ENCODE measurements at places on chromosomes 4 and X.

- DNase-seq = no peak
These were observed 63.3 kb upstream of the ANXA10 start for GRCh38 chr4:168028970-168029597.

GRCh38 chrX:118143578-118143977 lies 27.0 kb upstream of the KLHL13 start:
- DNase-seq = no peak

- DNase-seq = no peak
These were observed 13.2 kb downstream of the C4orf54 start for GRCh38 chr4:99644453-99644852.

- DNase-seq = no peak
These were observed 1444.0 kb downstream of the PCDH18 start for GRCh38 chr4:136088211-136088867.

DNA sequence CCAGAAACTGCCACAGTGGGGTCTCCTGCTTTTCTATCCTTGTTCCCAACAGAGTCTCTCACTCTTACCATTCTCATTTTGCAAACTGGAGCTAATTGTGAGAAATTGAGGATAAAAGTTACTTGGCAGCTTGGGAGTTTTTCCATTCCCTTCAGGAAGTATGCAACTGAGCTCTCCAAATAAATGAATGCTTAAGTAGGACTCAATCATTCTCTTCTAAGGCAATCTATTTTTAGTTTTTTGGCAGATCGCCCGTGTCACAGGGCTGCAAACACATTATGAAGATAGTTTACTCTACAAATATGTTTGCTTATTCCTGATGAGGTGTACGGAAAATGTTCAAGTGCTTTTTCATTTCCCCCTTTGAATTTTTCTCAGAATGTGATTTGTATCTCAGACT lies 5.3 kb downstream of the ASB11 start:
- DNase-seq = no peak

DNA sequence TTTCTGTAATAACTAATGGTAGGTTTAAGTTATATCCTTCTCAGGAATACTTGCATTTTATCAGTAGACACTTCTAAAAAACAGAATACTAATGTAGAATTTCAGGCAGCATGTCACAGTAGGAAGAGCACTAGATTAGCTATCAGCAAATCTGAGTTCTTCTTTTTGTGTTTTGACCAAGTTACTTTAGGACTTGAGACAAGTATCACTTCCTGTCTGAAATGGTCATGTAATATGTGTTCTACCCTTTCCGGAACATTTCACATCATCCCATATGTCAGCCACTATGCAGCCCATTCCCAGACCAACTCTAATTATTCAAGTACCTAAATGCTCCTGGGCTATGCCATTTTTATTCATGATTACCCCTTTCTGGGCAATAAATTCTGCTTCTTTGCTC lies 401.8 kb upstream of the RPS6KA3 start:
- no peak for DNase-seq

DNA sequence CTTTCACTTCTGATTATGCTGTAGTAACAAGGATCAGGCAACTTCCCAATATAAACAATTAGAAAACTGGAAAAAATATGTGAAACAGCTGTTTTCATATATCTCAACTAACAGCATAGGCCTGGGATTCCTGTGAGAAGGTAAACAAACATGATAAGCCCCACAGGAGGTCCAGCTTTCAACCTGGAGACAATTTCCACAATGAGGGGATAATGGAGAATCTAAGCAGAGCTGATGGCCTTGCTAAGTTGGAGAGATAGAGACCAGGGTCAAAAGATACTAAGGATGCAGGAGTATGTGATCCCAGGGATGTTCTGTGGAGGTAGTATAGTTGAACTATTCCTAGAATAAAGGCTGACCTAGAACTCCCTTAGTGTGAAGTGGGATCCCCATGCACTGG lies 452.3 kb upstream of the ACTRT1 start:
- DNase-seq = no peak

DNA sequence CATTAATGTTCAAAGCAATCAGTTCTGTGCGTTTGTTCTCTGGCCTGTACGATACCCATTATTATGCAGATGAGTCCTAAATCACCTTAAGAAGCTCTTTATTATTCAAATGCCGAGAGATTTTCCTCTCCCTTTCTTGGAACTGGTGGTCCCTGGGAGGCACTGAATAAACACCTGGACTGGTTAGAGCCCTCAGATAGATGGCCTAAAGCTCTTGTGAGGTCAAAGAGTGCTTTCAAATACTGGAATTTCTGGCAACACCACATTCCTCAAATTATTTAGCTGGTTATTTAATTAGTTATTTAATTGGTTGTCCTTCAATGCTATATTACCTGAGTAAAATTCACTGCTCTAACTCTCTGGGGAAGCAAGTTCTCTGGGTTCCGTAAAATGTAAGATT lies 3.0 kb downstream of the ARHGEF38 start:
- peak; percentile 30 for DNase-seq

DNA sequence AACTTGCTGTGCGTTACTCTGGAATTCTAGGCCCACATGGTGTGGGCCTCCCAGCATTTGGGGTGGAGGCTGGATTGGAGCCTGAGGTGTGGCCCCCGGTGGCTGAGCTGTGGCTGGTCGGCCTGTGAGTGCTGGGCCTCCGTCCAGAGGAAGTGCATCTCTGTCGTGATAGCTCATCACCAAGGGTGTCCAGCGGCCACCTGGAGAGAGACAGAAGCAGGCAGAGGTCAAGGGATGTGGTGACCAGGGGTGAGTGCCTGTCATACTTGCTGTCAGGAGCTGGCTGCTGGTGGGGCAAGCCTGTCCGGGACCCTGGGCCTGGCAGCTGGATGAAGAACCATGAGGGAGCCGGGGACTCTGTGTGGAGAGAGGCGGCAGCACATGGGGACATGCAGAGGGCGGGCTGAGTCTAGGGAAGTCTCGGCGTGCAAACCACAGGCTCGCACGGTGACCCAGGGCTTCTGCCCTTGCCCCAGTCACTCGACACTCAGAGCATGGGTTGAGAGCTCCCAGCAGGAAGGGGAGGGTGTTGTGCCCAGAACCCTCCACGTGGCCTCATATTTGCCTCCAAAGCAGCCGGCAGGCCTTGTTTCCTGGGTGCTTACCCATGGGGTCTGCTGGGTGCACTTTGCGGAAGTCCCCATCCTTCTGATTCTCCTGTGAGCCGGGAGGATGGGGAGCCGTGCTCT lies 6.2 kb downstream of the SORCS2 start:
- DNase-seq = no peak

DNA sequence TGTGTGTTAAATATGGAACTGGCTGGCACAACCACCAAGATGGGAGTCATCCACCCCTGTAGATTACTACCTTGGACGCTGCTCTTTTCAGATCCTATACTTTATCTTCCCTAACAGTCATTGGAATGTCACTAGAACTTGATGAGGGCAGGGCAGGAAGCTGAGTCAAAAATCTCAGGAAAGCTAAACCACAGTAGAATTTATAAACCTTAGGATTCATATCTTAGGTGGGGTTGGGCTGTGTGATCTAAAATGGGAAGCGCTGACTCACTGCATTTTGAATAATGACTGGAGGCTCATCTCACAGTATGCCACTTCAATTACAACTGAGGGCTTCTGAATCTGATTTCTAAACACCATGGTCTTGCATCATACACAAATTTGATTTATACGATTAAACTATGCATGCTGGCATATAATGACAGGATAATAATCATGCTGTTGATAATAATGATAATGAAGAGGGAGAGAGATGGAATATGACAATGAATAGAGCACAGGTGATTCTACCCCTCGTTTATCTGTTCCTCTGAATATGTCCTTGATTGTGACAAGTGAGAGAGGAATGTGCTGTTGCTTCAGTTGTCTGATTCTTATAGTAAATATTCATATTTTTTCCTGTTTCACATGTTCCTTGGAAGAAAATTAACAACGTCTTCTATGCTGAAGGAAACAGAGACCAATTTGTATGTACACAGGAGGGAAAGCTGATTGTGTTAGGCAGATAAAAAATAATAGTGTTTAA lies 270.3 kb upstream of the HS3ST1 start:
- DNase-seq = no peak

GRCh38 chr4:100828364-100828763 lies 310.5 kb upstream of the EMCN start:
- no peak for DNase-seq

DNA sequence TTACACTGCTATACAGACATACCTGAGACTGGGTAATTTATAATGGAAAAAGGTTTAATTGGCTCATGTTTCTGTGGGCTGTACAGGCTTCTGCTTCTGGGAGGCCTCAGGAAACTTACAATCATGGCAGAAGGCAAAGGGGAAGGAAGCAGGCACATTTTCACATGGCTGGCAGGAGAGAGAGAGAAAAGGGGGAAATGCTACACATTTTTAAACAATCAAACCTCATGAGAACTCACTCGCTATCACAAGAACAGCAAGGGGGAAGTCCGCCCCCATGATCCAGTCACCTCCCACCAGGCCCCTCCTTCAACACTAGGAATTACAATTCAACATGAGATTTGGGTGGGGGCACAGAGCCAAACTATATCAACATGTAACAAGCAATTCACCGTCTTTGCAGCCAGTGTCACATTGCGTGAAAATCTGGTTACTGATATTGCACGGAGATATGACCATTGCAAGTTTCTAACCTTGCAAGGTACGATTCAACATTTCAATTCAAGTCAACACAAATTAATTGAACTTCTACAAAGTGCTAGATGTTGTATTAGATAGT lies 61.7 kb upstream of the RELL1 start:
- DNase-seq = no peak

DNA sequence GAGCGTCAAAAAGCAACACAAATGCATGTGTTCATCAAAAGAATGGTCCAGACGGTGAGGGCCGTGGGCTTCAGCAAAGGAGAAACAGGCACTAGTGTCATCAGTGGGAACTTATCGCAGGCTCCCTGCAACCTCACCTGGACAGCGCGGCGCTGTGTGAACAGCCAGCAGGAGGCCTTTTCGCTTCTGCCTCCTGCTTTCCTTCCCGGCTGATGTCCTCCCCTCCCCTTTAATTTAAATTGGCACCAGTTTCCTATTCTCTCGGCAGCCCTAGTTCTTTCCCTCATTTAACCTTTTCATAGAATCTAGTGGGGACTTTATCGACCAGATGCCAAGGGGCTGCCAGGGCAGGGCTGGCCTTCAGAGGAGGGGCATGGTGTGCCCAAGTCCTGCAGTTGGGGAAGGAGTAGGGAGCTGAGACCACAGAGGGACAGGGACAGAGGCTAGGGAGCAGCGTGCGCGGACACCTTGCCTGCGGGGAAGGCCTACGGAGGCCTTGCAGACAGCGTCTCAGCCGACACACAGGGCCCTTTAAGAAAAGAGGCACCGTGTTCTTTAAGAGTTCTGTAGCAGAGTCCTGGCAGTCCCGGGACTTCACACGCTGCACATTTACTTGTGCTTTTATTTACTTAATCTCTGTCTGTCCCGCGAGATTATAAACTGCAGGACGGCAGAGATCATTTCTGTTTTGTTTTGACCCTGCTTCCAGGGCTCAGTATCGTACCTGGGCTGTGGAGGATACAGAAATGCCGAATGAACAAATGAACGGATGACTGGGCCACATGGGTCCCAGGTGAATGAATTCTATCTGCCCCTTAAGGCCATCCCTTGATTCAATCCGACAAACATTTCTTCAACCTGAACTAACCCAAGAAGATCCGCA lies 8.4 kb upstream of the SORBS2 start:
- no peak for DNase-seq

GRCh38 chrX:3527166-3527565 lies 180.7 kb upstream of the MXRA5 start:
- DNase-seq = no peak

- no peak for DNase-seq
These were observed 591.4 kb upstream of the PCDH10 start for GRCh38 chr4:132557660-132558059.

- DNase-seq = no peak
These were observed 22.8 kb upstream of the SH3RF1 start for GRCh38 chr4:169293343-169294176.

- no peak for DNase-seq
These were observed 167.4 kb downstream of the HS3ST1 start for GRCh38 chr4:11261066-11261850.

GRCh38 chr4:184099535-184099966 lies 118.1 kb downstream of the ENPP6 start:
- no peak for DNase-seq

DNA sequence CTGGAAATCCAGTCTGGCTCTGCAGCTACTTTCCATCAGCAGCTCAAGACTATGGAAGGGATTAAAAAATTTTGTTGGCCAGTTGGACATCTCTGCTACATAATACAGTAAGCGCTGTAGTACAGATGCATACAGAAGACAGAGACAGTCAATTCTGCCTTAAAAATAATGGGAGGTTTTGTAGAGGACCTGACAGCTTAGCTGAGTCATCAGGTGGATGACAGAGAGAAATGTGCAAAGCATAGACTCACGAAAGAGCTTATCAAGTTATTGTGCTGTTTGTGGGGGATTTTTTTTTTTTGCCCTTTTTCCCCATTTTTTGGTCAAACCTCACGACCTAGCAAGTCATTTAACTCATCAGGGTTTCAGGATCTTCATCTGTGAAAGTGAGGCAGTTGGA lies 149.0 kb upstream of the SCML1 start:
- DNase-seq = no peak

- DNase-seq = peak; percentile 69
These were observed 27.6 kb upstream of the INTU start for GRCh38 chr4:127604949-127605709.

DNA sequence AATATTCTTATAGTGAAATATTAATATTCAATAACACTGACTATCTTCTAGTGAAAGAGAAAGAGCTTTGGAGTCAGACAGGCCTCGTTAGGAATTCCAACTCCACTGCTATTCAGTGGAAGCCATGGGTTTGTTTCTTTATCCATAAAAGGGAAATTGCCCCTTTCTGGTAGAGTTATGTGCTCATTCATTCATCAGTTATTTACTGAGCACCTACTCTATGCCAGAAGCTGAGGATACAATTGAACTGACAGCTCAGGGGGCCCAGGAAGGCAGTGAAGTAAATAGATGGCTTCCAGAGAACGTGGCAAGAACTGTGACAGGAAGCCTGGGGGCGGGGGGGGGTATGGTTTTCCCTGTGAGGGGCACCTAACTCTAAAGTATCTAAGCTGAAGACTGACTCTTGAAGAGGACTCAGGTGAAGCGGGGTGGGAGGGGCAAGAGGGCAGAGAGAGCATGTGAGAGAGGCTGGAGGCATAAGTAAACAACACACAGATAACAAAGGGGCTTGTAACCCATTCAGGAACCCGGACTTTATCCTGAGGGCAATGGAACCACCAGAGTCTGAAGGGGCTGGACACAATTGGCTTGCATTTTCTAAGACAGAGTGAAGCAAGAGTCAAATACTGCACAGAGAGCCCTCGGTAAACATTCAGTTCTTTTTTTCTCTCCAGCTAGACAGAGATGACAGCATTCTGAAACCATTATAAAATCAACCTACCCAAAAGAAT lies 20.3 kb downstream of the ANXA5 start:
- DNase-seq = no peak

DNA sequence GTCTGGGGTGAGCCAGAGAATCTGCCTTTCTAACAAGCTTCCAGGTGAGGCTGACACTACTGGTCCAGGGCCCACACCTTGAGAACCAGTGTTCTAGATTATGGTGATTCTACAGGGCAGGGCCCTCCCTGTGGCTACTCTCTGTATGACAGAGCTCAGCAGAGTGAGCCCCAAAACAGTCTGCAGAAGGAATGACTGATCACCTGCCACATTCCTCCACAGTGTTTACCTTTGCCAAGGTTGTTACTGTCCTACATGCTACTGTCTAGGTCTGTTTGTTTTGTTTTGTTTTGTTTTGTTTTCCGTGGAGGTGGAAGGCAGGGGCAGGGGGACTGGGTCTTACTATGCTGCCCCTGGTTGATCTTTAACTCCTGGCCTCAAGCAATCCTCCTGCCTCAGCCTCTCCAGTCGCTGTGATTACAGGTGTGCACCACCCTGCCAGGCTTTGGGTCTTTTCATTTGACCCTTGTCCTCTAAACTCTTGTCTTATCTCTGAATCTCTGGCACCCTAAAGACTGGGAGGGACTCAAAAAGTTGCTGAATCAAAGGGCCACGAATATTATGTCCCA lies 45.1 kb downstream of the MAP7D2 start:
- DNase-seq = no peak

Measured in WTC11 (cell line).